ENCODE measurements at places on chromosomes 7 and 10.

DNA sequence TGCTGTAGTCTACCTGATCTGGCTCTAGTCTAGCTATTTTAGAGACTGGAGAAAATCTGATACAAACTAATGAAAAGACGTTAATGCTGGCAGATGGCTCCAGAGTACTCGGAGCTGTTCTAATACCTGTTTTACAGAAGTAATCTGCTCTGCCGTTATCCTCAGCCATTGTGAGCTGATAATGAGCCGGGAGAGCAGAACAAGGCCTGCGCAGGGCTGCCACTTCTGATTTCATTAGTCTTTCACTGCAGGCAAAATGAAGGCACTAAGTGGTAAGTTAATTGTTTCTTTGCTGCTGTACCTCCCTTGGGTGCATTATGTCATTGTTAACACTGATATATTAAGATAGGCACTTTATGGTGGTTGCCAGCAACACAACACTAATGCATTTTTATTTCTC is 456.4 kb upstream of the PFKP start:
- no peak for DNase-seq

DNA sequence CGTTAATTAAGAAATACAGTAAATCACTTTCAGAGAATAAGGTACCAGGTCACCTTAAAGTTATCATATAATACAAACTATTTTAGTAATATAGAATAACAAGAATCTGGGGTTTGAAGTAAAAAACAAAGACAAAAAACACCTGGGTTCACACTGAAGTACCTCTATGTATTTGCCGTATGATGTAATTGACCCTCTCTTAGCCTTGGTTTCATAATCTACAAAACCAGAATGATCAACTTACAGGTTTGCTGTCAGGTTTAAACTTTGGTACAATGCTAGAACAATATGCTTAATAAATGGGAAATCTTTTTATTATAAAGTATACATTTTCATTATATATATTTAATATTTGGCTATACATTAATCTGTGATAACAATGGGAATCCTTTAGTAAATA is 58.3 kb downstream of the CDCA7L start:
- DNase-seq: no peak

GRCh38 chr10:132705943-132706342 is 80.0 kb downstream of the NKX6-2 start:
- no peak for DNase-seq

- no peak for DNase-seq
These were observed at the start of gene GIMAP7 for GRCh38 chr7:150514748-150515222. Gene GIMAP7, plus strand, starts transcription at chr7:150514872. Its CDS starts 5,103 bp downstream, at chr7:150519975.

DNA sequence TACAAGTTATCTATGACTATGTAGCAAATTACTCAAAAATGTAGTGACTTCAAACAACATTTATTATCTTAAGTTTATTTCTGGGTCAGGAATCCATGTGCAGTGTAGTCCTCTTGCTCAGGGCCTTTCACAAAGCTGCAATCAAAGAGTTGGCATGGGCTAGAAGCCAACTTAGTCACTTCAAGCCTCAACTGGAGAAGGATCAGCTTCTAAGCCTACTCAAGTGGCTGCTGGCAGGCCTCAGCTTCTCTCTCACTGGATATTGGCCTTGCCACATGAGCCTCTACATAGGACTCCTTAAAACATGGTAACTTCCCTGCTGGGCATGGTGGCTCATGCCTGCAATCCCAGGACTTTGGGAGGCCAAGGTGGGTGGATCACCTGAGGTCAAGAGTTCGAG is 5.0 kb upstream of the NFE2L3 start:
- no peak for DNase-seq

DNA sequence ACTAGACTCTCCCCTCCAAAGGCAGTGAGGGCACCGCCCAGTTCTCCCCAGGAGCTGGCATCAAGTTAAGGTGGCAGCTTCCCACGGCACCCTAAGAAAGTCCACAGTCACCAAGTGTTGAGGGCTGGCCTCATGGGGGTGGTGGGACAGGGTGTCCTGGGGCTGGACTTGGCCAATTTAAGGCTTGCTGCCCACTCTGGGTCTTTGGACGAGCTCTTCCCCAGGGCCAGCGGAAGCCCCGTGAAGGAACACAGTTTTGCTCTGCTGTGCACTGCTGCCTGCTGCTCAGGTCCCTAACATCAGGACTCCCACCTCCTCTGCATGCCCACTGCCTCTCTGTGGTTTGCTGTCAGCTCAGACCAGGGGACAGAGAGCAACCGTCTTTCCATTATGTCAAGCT is 57.3 kb upstream of the TMEM72 start:
- no peak for DNase-seq

- no peak for DNase-seq
These were observed 41.0 kb upstream of the PTF1A start for GRCh38 chr10:23151071-23151470.

Measured in GM04503 (cell line).